CD4-positive, alpha-beta T cell treated with Interleukin-21 for 1 hour (primary cell): ENCODE measurements at places on chromosomes 6 and 20.

DNA sequence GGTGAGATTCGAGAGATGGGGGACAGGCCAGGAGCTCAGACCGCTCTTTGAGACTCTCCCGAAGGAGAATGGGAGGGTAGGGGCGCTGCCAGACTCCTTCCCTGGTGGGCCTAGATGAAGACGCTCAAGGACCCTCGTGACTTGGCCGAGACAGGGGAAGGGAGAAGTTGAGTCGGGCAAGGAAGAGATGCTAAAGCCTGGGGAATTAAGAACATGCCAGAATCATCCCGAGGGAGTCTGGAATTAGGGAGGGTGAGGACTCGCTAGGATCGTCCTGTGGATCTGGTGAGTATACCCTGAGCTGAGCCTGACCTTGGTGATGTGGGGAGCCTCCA, 529 bp downstream of the UBE2C start:
- no peak for DNase-seq

DNA sequence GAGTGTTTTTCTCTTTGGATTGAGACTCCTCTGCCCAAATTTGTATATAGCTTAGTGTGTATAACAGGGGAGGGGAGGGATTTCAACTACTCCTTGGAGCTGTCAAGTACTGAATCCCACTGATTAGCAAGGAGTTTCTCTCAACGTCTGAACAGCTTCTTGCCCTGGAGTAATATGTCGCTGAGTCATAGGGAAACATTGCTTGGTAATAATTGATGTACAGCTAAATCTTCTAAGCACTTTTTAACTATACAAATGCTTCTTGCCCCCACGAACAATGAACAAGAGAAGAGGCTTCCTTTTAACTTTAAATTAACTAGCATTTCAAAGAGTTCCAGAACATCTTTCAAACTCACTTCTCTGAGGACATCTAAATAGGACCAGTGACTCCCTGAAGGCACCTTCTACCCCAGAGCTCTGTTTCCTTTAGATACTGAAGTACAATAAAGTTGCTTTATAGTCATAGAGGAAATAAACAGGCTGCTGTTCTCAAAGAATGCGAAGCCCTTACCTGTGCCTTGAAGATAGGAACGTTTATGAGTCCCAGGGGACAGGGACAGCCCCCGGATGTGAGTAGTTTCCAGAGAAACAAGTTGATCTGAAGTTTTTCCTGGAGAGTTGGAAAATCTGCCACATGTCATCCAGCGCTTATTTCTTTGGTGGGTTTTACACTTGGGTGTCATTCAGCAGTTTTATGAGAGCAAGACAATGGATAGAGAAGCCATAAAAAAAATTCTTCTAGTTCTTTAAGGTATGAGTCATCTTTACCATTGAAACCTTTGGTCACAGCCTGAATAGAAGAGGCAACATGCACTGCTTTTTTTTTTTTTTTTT, 462.5 kb upstream of the BTBD3 start:
- no peak for DNase-seq

DNA sequence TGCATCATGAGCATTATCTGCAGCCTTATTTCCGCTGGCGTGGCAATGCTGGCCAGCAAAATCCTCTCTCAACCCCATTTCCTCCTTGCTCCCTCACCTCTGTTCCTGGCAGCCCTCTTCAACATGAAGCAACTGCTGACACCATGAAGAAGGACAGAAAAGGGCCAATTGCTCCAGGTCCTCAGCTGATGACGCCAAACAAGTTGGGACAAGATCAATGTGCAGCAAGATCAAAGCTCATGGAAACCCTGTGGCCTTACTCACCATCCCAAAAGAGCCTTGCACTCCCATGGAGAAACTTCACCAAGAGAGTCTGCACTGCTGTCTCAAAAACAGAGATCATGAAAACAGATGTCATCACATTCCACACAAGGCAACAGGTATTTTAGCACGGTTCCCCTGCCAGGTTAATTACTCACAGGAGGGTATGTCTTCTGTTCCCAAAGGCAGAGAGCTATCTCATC, 7.4 kb downstream of the GFOD1 start:
- no peak for DNase-seq

- no peak for DNase-seq
Measured at GRCh38 chr6:163668061-163668426, 253.5 kb downstream of the QKI start.

DNA sequence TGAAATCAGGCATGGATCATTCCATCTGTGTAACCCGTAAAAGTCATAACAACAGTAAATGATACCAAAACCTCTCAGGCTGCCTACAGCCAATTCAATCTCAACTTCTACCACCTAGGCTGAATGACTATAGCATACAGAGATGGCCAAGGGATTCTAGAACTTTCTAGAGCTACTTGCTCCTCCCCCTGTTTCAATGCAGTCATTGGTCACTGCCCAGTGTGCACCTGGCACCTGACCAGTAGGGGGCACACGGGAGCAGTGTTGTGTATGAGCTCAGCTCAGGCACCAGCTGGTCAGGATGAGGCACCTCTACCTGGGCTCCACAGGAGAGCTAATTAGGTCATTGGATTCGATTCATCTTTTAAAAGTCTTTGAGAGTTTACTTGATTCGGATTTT, 86.2 kb downstream of the PLEKHG1 start:
- peak; percentile 48 for DNase-seq

DNA sequence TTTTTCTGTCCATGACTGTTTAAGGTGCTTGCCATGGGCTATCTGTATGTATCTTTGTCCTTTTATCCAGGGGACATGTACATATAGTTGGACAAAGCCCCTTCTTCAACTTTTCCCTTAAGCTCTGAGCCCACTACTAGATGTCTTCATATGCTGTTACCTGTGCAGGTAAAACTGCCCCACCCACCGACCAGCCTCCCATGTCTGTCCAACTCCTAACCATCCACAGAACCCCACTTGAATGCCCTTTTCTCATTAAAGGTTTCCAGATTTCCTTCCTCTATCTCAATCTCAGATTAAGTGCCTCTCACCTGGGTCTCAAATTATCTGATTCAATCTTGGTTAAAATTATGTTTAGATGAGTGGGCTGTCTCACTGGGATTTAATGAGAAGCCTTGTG, 136.3 kb downstream of the RNASET2 start:
- DNase-seq = no peak

DNA sequence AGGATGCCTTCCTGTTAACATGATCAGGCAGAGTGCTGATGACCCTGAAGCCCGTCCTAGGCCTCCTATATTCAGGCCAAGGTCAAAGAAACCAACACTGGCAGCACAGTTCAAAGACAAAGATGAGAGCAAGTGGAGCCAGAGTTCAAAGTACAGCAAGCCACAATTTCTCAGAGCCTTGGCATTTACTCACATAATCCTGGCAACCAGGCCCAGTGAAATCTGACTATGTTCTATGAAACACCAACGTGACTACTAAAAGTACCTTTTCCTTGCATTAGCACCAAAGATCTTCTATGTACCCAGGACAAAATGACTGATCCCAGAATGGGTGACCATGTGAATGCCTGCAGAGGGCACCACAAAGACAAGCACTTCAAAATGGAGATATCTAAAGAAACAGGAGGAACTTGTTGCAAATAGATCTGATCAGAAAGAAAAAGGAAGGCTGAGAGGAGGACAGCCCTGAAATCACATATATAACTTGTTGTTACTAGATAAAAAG, 3.9 kb downstream of the NFS1 start:
- no peak for DNase-seq

GRCh38 chr6:86128130-86128814, 485.6 kb upstream of the SYNCRIP start:
- no peak for DNase-seq

DNA sequence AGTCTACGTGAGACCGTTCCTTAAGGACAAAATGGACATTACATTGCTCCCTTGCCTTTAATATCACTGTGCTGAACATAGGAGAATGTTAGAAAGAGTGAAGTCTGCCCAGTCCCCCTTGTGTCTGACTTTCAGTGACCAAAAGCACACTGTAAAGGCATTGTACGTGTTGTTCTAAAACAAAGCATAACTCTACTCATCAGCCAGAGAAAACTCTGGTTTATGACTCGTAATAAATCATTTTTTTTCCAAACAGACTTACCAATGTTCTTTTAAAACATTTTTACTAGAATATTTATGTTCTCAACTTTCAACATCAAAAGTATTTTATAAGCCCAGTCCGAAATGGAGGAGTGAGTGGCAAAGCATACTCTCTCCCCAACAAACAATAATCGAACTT, 262.5 kb downstream of the GJA1 start:
- no peak for DNase-seq

DNA sequence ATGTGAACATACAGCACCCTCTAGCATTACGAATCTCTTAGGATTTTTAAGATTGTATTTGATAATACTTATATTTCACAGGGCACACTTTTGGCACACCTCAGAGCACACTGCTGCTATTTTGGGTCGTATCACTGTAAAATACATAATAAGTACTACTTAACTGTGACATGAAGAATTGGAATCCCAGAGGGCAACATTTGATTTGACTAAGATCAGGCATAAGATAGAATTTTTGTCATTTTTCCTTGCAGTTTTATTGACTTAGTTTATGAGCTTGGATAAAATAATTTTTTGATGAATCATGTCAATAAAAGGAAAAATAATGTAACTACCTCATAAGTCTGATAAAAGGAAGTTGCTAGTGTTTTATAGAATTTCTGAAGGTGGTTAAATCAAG, 22.4 kb downstream of the MRS2 start:
- DNase-seq = no peak

- peak; percentile 12 for DNase-seq
Measured at GRCh38 chr6:151701911-151702562, 105.4 kb upstream of the ESR1 start.

DNA sequence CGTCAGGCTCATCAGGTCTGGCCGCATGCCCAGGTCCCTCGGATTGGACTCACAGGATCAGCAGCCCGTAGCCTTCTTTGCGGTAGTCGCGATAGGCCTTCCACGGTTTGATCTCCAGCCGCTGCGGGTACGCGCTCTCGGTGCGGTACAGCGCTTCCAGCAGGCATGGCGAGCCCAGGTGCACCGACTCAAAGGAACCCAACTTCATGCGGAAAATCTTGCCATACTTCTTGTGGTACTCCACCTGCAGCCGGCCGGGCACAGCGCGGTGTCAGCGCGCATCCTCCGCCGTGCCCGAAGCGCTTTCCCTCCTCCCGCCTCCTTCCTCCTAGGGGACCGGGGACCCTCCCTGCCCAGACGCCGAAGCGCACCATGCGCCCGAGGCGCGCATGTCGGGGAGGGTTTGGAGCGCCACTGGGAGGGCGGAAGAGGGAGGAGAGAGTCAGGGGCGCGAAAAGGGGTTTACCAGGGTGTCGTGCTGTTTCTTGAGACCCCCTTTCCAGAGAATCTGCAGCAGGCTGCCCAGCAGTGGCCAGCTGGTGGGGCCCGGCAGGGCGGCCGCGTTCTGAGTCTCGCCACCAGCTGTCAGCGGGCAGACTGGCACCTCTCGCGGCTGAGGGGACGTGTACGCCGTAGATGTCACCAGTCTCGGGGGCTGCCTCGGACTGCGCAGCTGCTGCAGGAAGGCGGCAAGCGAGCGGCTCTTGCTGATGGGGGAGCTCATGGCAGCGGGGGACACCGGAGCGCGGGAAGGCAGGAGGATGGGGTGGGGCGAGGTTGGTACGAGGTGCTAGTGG, 732 bp downstream of the CYP24A1 start:
- no peak for DNase-seq
